IMR-90 (cell line): ENCODE measurements at places on chromosomes 1 and 21. TPM values are rescaled to one million over a fixed set of nuclear protein-coding genes. Genes with fewer than 3 reads are reported as not detected.

DNA sequence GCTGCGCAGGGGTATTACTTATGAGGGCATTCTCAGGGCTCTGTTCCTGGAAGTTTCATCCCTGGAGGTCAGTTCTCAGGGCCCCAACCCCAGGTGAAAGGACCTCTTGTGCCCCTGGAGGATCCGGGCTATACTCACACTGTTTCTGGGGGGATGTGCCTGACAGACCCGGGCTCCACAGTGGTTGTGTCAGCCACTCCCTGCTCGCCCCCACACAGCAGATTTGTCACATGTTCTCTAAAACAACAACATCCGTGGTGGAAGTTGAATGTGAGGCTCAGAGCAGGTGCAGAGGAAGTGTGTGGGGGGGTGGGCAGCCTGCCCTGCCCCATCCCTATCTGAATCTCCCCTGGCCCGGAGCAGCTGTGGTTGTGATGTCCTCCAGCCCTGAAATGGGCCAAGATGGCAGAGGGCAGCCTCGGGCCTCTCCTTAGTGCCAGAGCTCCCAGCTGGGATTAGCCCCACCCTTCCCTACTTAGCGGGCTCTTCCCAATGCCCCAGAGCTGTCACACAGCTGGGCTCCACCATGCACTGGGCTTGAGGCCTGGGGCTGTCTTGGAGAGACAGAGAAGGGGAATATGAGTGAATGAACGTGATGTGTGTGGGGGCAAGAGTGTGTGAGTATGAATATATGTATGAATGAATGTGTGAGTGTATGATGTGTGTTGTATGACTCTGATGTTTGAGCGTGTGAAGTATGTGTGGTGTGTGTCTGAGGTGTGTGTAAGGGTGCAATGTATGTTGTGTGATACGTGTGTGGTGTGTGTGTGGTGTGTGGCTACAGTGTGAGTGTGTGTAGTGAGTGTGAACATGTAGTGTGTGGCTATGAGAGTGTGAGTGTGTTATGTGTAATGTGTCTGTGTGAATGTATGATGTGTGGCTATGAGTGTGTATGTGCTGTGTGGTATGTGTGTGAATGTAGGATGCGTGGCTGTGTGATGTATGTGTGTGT is 1.5 kb upstream of the FCMR start:
- DNase-seq = no peak

- DNase-seq = no peak
Observed at GRCh38 chr1:239719642-239720258, 333.4 kb downstream of the CHRM3 start.

- no peak for DNase-seq
Observed at GRCh38 chr1:205962821-205963221, 19.6 kb upstream of the SLC26A9 start.

Gene PPP1R8
- total RNA-seq = 60.5 and 80.1 TPM in 2 replicates

Gene PTGS2
- 4.8 and 6.9 TPM in 2 replicates for total RNA-seq

Gene GSTM5
- total RNA-seq = 0.28 and 0.36 TPM in 2 replicates

Gene TIAM1
- total RNA-seq = 9.2 and 9.3 TPM in 2 replicates
